NCI-H1436 treated with DMSO at 0.1 percent for 48 hours (cell line): ENCODE measurements at places on chromosomes 1 and 21.

DNA sequence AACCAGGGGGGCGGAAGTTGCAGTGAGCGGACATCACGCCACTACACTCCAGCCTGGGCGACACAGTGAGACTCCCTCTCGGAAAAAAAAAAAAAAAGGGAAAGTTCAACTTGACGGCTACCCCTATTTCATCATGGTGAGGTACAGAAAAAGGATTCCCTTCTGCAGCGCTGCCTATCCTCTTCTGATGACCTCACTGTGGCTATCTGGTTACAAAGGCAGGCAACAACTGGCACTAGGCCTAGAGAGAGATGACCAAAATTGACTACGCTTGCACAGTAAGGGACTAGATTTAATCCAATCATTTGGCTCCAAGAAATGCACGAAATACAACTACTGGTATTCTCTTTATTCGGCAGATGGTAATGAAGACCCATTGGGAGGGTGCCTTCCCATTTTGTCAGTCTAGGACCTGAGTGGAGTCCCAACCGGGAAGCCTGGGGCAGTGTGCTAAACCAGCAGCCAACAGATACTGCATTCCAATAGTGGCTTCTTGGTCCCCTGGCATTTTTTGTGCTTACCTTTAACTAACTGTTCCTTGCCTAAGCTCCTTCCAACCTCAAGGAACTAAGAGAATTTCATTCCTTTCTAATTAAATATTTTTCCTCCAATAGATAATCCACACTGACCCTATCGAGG, 36.6 kb downstream of the ITPKB start:
- no peak for DNase-seq

DNA sequence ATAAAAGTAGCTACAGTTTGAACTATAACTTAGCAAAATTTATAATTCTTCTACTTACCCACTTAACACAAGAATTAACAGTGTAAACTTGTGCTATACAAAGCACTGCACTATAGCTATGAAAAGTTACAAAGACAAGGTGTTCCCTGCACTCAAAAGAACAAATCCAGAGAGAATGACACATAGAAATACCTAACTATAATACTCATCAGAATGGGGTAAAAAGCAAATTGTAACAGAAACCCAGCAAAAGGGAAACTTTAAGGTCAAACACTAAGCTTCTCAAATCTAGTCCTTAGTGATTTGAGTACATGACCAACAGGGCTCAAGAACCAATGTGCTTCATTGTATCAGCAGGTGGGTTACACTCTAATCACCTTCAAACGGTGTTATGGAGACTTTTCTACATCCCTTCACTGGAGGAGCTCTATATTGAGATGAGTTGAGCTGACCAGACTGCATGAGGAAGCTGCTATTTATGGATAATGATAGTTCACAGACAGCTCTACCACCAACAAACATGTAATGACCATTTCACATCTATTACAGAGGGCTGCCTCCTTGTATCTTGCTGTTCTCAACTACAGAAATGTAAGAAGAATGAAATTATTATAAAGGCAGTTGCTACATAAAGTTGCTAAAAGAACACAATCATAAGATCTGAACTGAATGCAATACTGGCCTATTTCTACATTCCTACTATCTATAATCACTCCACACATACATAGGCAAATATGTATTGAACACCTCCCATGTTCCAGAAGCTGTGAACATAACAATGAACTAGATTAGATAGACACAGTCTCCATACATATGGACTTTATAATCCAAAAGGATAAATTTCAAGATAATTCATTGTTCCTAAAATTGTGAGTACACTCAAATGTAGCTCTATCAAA, 47.6 kb downstream of the PIK3R3 start:
- no peak for DNase-seq

DNA sequence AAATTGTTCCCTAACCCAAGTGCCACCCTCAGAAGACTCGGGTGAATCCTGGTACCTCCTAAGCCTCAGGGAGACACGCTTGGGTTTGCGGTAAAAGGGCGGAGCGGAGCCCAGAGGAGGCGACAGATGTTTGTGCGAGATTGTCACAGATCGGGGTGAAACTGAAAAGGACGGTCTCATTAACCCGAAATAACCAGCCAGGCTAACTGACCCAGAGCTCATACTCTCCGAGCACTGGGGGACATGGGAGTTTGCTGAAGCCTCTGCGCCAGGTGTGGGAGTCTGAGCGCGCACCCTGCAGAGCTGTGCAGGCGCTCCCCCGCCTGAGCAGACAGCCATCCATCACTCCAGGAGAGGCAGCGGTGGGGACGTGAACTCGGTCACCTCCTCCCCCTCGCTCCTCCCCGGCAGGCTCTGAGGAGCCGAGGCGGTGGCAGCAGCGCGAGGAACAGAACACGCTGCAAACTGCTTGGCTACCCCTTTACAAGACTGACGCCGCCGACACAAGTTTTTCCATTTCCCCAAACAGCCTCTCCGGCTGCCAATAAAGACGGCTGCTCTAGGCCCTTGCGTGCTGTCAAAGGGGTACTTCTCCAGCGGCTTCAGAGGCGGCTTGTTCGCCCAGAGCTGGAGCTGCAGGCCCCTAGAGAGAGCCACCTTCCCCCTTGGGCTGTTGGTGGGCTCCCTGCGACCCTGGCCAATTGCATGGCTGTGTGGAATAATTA, 43.5 kb downstream of the RRAGC start:
- no peak for DNase-seq

DNA sequence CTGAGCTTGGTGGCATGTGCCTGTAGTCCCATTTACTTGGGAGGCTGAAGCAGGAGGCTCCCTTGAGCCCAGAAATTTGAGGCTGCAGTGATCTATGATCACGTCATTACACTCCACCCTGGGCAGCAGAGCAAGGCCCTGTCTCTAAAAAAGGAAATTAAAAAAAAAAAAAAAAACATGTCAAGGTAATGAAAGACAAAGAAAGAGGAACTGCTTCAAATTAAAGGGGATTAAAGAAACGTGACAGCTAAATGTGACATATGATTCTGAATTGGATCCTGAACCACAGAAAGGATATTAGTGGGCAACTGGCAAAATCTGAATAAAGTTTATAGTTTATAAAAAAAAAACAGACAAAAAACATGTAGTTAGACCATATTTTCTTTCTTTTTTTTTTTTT, 3.8 kb upstream of the C2CD4D start:
- DNase-seq = no peak

- no peak for DNase-seq
Measured at GRCh38 chr1:117600966-117601365, 4.9 kb upstream of the TENT5C start.

DNA sequence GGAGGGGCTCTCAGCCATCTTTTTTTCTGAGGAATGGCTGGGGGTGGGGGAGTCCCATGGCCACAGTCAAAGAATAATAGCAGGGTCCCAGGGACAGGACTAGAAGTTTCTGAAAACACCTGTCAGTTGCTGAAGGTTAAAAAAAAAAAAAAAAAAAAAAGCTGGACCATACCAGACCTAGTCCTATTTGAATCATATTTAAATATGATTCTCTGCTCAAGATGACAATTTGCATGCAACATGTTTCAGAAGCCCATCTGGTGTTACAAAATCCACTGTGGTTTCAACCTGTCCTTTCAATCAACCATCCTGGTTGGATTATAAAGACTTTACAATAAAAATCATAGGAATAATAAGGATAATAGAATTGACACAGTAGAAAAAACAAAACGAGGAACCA, 153.7 kb downstream of the TENT5C start:
- DNase-seq = no peak

DNA sequence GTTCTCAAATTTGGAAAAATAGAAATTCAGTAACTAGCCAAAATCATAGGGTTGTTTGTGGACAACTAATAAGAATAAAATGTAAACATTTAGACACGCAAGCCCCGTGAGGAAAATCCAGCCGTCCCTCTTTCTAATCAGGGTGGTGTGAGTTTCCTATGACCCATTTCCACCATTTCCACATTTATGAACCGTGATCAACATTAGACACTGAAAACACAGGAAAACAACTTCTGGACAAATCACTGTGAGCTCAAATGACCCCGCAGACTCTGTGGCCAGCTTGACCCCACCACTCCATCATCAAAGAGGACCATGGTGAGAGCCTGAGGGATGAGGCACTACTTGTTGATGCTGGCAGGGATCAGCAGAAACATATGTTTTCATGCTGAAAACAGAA, 101.0 kb downstream of the SIM2 start:
- no peak for DNase-seq

DNA sequence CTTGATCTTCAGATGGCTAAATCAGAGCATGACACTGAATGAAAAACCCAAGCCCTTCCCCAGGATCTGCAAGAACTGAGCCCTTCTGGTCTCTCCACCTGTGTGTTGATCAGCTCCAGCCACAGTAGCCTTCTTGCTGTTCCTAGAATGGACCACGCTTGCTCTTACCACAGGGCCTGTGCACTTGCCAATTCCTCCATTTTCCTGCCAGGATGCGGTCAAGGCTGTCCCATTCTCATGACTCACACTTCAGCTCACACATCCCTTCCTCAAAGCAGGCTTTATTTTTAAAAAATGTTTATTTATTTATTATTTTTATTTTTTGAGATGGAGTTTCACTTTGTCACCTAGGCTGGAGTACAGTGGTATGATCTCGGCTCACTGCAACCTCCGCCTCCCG, 43.6 kb upstream of the GRHL3 start:
- DNase-seq = no peak

- no peak for DNase-seq
Measured at GRCh38 chr1:89753761-89754160, 67.1 kb upstream of the LRRC8D start.

- no peak for DNase-seq
Measured at GRCh38 chr1:59266180-59266926, 30.5 kb upstream of the FGGY start.

DNA sequence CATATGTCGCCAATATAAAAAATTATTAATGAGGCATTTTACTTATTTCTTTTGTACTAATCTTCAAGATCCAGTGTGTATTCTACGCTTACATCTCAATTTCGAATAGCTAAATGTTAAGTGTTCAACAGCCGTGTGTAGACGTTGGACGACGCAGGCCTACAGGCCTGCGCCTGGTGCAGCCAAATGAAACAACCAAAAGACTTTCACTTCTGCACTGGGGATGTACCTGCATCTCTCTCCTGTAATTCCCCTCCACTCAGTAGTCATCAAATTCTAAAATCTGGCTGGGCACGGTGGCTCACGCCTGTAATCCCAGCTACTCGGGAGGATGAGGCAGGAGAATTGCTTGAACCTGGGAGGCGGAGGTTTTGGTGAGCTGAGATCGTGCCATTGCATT, 76.8 kb upstream of the HNRNPU start:
- no peak for DNase-seq

GRCh38 chr1:165542647-165543046, 1.2 kb upstream of the LRRC52 start:
- DNase-seq = no peak

GRCh38 chr1:30085811-30086770, 637.3 kb downstream of the MATN1 start:
- peak; percentile 56 for DNase-seq

GRCh38 chr1:245512980-245513578, 358.3 kb downstream of the KIF26B start:
- DNase-seq = no peak

DNA sequence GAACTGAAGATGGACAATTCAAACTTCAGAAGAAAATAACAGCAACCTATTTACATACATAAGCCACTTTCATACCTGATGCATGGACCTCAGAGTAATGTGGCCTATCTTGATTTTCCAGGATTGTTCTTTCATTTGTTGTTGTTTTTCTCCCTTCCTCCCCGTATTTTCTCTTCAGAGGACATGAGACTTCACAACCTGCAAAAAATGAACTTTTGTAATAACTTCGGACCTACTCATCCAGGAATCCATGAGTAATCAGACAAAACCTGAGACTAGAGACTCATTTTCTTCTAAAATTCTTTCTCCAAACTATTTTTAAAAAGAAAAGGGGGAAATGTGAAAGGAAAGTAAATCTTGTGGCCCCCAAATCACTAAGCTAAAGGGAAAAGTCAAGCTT, 17.6 kb upstream of the PLA2G5 start:
- no peak for DNase-seq

DNA sequence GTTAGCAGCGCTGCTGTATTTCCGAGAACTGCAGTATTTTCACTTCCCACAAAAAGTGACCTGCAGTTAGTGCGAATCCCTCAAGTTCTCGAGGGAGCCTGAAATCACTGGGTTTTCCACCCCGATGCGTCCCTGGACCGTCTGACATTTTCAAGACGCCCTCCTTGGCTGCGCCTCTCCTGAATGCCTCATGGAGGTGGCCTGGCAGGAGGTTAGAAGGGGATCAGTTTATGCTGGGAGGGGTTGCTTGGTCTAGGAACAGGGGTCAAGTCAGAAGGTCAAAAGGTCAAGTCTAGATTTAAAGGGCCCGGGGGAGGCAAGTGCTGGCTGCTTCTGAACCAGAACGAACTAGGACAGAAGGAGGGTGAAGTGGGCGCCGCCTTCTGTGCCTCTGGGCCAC, 176.8 kb downstream of the PRDM16 start:
- no peak for DNase-seq

DNA sequence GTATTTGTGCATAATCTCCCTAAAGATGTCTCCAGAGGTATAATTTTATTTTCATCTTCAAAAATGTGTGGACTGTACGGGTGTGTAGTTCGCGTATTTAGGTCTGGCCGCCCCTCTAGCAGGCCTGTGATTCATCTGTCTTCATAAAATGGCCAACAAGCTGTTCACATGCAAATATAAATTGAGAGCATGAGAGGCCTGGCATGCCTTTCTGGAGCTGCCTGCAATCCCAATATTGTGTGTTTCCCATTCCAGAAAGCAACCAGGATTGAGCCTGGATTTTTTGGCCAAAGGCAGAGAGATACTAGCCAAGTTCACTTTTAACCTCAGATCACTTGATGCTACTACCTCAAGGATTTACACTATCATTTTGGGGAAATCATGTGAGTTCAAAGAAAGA, 197.2 kb downstream of the NFIA start:
- no peak for DNase-seq

GRCh38 chr1:41672173-41672572, 187.7 kb upstream of the EDN2 start:
- no peak for DNase-seq

DNA sequence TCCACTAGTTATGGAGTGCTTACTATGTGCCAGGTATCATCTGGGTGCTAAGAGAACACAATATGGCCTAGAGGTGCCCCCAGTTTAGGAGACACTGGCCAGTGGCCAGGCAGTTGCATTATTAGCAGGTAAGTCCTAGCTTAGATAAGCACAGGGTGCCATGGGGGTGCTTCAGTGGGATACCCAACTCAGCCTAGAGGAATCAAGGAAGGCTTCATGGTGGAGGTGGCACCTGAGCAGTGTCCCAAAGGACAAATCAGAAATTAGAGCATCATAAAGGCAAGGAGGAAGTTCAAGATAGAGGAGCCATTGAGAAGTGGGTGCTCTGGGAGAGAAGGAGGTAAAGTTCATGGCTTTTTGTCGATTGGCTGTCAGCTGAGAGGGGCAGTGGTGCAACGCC, 31.9 kb upstream of the PKP1 start:
- no peak for DNase-seq

- DNase-seq = no peak
Measured at GRCh38 chr1:64836802-64837201, 91.9 kb downstream of the RAVER2 start.

- no peak for DNase-seq
Measured at GRCh38 chr1:165416876-165417275, 28.1 kb downstream of the RXRG start.

- DNase-seq = no peak
Measured at GRCh38 chr1:101846820-101847219, 149.9 kb downstream of the OLFM3 start.

- no peak for DNase-seq
Measured at GRCh38 chr21:32096411-32096810, 182.4 kb downstream of the MIS18A start.
